ENCODE measurements at places on chromosomes 5 and 9.

DNA sequence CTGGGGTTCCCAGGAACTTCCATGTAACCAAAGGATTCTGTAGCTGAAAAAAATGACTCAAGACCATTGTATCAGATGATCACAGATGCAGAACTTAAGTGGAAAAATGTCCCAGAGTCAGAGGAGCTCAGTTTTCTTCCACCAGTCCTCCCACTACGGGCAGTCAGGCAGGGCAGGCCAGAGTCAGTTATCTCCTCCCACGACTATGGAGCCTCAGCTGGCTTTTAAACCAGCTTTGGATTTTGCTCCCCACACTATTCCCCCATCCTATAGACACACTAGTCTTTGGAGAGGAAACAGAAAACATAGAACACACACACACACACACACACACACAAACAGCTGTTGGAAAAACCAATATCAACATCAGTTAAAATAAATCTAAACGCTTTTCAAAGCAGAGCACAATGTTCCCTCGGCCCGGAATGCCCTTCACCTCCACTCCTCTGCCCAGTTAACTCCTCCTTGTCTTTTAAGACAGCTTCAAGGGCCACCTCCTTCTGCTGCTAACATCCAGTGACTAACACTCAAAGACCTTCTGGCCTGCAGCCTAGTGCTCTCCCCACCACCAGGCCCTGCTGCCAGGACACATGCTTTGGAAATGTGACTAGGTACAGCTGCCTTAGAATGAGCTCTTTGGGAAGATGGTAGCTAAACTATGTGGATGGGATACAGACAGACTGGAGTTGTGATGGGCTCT is 56.8 kb downstream of the NIPAL4 start:
- no peak for DNase-seq

DNA sequence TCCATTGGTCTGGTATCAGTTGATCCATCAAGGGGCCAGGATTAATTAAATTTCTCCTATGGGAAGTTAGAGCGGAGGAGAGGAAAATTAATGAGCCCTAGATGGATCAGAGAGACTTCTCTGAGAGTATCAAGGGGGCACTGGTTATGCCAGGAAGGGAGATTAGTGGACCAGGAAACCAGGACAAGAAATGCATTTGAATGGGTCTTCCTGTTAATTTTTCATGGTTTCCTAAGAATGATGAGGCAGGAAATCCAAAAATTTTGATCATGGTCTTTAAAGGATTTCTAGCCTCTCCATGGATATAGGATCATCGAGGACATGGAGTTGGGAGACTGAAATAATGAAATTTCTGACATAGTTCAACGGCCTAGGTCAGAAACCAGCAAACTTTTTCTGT is 30.8 kb downstream of the FOXI1 start:
- DNase-seq, result no peak

GRCh38 chr5:13917061-13917460 is 27.4 kb downstream of the DNAH5 start:
- no peak for DNase-seq

- DNase-seq, result no peak
Observed at GRCh38 chr5:16461026-16461425, 4.6 kb downstream of the ZNF622 start.

- DNase-seq, result no peak
Observed at GRCh38 chr9:4865681-4866080, 72.9 kb downstream of the RCL1 start.

GRCh38 chr9:103731541-103731940 is 362.6 kb upstream of the SMC2 start:
- no peak for DNase-seq

DNA sequence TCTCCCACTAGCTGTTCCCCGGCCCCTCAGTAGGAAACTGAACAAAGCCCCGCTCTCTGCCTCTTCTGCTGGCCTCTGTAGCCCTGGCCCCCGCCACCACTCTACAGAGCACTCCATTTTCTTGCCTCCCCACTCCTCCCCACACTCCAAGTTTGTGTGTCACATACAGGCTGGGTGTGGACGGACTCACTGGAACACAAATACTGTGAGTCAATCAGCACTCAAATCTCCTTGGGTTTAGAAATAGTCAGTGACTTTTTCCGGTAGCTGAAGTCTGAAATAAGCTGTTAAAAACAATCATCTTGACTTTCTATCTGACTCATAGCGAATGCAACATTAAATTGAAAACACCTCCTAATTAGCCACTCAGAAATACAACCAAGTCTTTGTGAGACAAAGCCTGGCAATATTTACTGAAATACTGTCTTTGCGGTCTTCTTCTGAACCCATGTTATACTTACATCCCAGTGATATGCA is 122.5 kb downstream of the LHFPL2 start:
- DNase-seq, result no peak

DNA sequence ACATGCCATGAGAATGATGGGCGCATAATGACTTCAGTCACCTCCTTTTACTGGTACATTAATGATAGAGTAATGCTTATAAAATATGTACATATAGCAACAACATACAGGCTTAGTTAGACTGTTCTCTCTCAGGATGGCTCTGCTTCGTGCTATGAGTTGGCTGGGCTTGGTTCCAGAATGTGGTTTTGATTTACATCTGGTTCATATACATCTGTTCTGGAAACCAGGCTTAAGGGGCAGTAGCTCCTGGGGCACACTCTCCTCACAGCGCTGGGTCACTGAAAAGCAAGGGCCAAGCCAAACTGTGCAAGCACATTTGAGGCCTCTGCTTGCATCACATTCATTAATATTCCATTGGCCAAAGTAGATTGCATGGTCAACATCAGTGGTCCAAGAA is 44.9 kb downstream of the PCSK1 start:
- no peak for DNase-seq

DNA sequence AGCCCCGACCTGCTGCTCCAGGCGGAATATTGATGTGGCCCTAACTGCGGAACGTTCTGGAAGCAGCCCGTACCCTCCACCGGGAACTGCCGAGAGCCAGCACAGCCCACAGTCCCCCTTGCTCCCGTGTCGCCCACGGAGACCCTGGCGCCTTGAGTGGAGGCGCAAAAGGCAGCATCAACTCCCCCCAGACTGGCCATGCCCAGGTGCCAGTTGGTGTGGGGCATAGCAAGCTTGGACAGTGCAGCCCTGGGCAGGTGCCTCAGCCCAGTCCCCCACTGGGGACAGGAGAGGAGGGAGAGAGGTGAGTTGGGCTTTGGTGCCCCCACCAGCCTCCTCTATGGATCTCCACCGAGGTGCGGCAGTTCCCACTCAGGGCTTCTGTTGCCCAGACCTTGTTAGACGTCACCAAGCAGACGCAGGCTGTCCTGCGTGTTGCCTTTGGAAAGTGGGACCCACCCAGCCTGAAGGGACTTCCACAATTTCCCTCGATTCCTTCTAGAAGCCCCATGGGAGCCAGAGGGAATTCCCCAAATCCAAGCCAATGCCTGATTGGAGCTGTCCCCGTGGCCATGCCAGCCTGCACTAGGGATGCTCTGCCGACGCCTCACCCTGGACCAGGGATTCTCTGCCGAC is 19.8 kb upstream of the NRARP start:
- DNase-seq, result no peak

GRCh38 chr9:26247861-26248260 is 569.6 kb upstream of the TUSC1 start:
- DNase-seq, result no peak

GRCh38 chr9:129441852-129442251 is 179.0 kb downstream of the C9orf50 start:
- no peak for DNase-seq

- no peak for DNase-seq
Observed at GRCh38 chr9:34430843-34431437, 27.4 kb downstream of the FAM219A start.

DNA sequence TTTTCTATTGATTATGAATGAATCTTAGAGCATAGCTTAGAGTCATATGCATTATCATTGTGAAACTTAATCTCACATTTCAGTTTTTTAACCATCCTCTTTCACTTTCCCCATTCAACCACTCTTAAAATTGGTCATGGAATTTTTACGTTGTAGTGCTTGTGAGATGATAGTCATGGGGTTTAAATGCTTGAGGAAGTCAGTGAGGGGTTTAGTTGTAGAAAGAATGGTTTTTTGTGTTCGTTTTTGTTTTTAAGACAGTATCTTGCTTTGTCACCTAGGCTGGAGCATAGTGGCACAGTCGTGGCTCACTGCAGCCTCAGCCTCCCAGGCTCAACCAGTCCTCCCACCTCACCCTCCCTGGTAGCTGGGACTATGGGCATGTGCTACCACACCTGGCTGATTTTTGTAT is 19.6 kb downstream of the UGCG start:
- DNase-seq, result no peak

- DNase-seq, result no peak
Observed at GRCh38 chr5:174457141-174457678, 267.2 kb upstream of the MSX2 start.

Measured in esophagus squamous epithelium (tissue), 5 donors.